ENCODE measurements at places on chromosomes 12 and 14.
A peak's percentile ranks its signal among the peaks of the same experiment; 100 is the strongest.

- no peak for DNase-seq
These were observed 7.6 kb upstream of the FITM1 start for GRCh38 chr14:24122898-24123297.

GRCh38 chr14:26191671-26192070 is 406.2 kb downstream of the NOVA1 start:
- no peak for DNase-seq

DNA sequence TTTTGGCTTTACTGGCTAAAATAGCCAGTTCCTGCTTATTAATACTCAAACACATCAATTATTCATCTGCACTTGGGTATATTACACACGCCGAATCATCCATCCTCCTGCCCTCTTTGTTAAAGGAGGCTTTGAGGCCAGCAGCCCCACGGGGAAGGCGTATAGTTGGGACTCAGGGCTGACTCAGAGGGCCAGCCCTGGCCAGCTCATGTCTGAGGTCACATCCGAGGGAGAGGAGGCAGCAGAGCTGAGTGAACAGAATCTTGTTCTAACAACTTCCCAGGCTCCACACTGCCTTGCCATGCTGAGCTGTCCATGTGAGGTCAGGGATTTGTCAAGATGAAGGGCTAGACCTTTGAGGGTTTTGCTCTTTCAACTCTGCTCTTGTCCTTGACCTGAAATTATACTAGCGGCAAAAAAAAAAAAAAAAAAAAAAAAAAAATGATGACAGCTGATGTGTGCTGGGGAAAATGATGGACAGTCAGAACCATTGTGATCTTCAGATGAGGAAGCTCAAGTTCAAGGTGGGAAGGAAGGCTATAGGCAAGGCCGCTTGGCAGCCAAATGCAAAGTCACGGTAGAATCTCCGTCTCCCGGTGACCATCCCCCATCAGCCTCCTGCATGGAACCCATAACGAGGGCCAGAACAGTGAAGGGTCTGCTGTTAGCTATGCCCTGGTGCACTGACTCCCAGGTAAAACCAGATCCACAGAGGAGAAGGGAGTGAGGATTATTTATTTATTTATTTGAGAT is 12.5 kb upstream of the MARK3 start:
- peak; percentile 54 for DNase-seq

- peak; percentile 85 for DNase-seq
These were observed 2.2 kb upstream of the NFATC4 start for GRCh38 chr14:24365600-24366412.

DNA sequence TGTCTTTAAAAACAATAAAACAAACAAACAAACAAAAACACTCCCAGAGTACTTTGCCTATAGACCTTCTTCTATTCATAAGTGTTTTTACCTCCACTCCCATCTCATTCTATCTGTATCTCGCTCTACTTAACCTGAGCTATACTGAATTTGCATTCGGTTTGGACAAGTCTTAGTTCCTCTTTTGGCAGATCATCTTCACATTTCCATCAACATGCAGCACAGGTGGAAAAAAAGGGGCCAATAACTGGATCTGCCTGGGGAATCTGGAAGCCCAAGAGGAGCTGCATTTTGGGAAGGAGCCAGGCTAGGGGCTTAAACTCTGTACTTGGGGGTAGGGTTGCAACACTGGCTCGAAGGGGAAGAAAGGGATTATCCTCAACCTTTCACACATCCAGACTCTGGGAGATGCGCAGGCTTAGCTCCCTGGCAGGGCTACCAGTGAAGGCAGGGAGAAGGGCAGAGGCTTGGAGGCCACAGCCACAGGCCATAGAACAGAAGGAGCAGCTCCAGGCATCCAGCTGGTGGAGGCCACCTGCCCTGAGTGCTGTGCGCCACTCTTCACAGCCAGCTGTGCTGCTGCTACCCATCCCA is 4.1 kb downstream of the NINJ2 start:
- DNase-seq, result no peak

DNA sequence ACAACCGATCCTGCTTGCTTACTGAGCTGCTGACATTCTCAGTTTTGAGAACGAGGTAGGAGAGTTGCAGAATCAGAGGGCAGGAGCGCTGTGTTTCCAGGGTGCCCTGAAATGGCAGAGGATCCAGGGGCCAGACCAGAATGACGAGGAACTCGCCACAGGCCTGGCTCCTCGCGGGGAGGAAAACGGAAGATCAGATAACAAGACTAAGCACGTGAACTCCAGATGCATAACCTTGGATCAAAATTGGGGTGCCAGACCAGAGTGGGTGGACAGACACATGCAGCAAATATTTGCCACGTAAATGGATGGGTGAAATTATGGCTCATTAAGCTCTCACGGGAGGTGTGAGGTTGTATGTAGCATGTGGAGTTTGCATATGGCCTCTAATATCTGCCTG is 46.5 kb downstream of the ELK3 start:
- DNase-seq, result no peak

DNA sequence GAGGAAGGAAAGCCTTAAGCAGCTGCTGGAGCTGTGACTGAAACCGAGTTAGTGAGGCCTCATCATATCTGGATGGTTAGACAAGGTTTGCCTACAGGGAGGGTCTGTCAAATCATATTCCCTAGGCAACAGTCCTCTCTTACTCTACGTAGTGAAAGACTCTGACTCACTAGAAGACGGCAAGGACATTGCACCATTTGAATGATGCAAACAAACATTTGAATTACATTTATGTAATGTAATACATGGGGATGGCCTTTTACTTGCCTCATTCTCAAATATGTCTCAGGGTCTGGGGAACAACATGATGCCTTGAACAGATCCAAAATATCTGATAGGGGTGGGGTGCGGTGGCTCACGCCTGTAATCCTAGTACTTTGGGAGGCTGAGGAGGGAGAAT is 29.8 kb upstream of the STRAP start:
- DNase-seq, result peak; percentile 44

GRCh38 chr12:95385246-95386035 is 88.5 kb upstream of the METAP2 start:
- peak; percentile 72 for DNase-seq

DNA sequence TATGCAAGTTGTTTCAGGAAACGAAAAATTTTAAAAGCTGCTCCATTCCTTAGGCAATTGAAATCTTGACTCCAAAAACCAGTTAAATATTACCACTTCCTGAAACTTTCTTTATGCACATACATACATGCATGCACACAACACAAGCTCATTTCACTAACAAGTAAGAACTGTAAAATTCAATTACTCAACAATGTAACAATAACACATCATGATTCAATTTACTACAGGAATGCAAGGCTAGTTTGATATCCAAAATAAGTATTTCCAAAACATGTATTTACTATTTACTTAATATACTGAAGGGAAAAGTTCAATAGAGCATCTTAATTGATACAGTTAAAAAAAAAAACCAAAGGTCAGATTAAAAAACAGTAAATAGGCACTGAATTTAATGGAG is 19.6 kb downstream of the NAP1L1 start:
- DNase-seq, result no peak

DNA sequence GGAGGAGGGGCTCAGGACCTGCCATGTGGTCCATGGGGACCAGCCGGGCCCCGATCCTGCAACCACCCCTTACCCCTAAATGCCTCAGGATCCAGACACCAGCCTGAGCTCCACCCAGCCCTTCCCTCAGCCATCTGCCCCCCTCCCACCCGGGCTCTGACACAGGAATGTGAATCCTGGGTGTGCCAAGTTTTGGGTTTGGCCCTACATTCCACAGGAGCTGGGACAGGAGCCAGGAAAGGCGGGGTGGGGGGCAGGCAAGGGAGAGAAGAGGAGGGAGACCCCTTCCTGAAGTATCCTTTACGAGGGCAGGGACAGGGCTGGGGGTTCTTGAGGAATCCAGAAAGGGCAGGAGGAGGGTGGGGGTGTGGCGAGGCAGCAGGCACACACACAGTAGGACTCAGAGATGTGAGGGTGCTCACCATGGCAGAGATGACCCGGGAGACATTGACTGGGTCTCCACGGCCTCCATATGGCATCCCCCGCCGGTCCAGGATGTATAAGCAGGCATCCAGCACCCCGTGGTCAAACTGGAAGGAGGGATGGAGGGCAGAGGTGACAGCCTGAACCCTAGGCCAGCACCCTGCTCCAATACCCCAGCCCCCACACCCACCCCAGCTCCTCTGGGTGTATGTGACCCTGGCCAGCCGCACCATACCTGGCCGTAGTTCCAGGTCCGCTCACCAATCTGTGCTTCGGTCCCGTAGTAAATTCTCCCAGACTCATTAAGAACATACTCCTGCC is 3.5 kb downstream of the TGM1 start:
- peak; percentile 7 for DNase-seq

DNA sequence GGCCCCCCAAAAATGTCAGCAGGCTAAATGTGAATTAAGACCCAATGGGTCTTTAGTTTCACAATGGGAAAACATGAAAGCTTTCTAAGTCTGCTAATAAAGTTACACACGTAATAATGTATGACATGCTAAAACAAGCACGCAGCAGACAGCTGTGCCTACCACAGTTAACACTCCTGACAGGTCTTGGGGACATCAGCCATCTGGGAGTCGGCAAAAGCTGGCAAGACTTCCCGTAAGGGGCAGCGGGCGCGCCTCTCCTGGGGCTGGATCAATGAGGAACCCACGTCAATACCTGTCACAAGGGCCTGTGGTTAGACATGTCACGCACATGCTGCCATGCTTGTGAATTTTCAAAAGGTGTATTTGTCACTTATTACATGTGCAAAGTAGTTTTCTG is 45.0 kb downstream of the ACTN1 start:
- no peak for DNase-seq

DNA sequence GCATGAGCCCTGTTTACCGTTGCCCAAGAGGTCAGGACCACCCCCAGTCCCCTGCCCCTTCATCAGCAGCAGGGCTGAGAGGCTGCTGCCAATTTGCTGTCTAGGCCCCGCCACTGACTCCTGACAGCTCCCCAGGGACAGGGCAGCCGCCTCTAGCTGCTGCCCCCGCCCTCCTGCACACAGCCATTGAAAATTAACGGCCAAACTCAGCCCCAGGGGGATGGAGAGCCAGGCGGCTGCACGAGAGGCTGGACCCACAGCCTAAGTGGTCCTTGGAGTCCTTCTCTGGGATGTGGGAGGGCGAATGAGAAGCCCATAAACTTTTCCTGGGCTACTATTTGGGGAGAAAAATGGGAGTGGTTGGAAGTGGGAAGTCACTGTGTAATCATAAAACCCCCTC is 4.6 kb downstream of the FOXN4 start:
- DNase-seq, result no peak

DNA sequence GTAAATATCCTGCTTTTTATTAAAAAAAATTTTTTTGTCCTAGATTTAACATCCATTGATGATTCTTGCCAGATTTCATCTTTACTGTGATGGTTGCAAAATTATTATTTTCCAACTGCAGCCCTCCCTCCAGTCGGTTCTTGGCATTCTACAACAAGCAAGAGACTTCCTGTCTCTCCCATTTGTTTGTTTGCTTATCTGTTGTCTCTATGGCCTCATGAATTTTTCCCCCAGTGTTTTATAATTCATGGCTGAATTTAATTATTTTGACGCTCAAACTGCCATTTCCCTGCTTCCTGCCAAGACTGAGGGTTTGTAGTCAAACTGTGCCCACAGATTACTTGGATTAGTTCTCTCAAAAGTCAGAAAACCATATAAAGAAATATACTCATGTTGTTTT is 25.9 kb downstream of the CGRRF1 start:
- DNase-seq, result no peak

- DNase-seq, result no peak
These were observed 75.8 kb downstream of the PPM1A start for GRCh38 chr14:60324837-60325236.

DNA sequence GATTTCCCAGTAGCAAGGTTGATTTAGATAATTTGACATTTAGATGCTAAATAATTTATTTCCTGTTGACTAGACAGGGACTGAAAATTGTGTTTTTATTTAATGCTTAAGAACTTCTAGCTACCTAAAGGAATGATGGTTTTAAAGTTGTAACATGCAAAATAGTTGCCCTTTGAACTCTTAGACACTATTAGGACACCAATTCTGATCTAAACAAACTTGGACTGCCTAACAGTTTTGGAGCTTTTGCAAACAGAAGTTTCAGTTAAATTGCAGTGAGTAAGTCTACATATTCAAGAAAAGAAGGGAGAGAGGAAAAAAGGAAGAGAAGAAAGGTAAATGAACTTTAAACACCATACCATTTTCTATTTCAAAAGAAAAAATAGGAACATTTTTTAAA is 189.3 kb upstream of the GARIN2 start:
- no peak for DNase-seq

GRCh38 chr14:61699027-61699426 is 3.7 kb downstream of the HIF1A start:
- DNase-seq, result no peak

GRCh38 chr14:56760164-56760914 is 49.9 kb downstream of the OTX2 start:
- DNase-seq, result no peak

GRCh38 chr12:76636121-76636692 is 76.6 kb upstream of the OSBPL8 start:
- DNase-seq, result no peak

GRCh38 chr14:49306152-49306751 is 279.9 kb downstream of the RPS29 start:
- DNase-seq, result no peak

DNA sequence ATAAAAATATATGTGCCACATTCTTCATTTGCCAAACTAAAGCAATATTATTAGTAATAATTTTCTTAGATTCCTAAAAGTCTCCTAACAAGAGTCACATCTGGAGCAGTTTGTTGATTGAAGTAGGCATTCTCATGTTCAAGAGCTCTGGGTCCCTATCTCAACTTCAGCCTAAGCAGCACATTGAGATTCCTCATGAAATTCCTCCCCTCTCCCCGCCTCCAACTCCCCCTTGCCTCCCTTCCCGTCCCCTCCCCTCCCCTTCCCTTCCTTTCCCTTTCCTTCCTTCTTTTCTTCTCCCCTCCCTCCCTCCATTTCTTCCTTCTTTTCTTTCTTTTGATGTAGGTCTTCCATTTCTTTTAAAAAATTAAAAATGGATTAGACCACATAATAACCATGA is 48.7 kb upstream of the NAV3 start:
- no peak for DNase-seq

- no peak for DNase-seq
These were observed 36.2 kb downstream of the EML1 start for GRCh38 chr14:99829450-99829849.

- no peak for DNase-seq
These were observed 8.5 kb downstream of the ACSS3 start for GRCh38 chr12:81086342-81086741.

GRCh38 chr14:100574642-100575031 is 12.6 kb downstream of the BEGAIN start:
- no peak for DNase-seq

- no peak for DNase-seq
These were observed 123.2 kb downstream of the PELI2 start for GRCh38 chr14:56241461-56241860.

GRCh38 chr14:59057551-59057950 is 130.9 kb upstream of the DAAM1 start:
- DNase-seq, result no peak

All from AG09319 (cell line).